ENCODE measurements at places on chromosomes 2 and 18. TPM values are rescaled to one million over a fixed set of nuclear protein-coding genes. Genes with fewer than 3 reads are reported as not detected.

DNA sequence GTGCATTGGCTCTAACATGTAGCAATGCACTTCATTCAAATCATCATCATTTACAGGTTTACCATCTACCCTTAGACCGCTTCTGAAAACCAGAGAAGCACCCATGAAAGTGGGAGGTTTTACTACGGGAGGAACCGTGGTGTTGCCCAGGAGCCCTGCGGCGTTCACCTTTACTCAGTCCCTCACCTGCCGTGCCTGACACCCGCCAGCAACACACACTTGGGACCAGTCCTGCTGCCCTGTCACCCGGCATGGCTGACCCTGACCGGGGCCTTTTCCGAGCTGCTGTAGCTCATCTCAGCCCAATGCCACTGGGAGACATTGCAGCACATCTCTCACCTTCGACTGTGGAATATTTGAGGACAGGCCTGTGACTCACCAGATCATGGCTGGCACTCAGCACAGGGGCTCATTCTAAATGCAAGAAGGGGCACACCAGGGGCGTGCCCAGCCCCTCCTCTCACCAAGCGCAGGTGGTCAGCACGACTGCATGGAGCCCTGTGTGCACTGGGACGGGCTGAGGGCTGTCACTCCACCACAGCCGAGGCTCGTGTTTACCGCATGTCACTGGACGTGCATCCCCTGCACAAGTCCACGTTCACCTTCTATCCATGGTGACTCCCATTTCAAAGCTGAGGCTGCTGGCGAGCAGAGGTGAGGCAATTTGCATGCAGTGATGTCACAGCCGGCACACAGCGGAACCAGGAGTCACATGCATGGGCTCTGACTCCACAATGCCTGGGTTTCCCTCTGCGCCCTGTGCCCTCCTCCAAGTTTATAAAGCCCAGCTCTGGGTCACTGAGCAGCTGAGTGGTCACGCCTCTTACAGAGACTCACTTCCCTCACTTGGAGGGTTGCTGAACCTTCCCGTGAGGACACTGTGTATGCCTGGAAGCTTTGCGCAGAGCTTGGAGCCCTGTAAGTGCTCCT lies 76.7 kb upstream of the SNTG2 start:
- H3K27ac ChIP-seq = no peak overlapping the region
- no peak overlapping the region for H3K4me3 ChIP-seq
- no peaks in the 10 kb centered on the region for H3K4me1 ChIP-seq
- H3K27me3 ChIP-seq = peaks cover 5% of the 10 kb centered on the region
- DNase-seq = no peak
- H3K36me3 ChIP-seq = no peaks in the 10 kb centered on the region

DNA sequence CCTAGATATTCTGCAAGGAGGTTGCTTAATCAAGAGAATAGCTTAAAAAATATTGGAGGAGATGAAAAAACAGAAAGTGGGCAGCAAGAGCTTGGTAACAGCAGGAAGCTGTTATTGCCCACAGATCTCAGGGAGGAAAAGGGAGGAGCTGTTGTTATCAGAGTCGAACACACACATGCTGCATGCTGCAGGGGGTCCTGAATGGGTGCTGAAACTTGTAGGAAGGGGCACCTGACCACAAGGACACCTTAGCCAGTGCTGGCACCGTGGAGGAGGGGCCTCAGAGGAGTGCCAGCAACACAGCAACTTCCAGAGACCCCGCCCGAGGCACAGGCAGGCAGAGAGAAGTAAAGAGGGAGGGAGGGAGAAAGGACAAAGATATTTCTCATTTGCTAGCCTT lies 332.9 kb downstream of the SOCS6 start:
- peaks cover 48% of the 10 kb centered on the region for H3K4me1 ChIP-seq
- no peaks in the 10 kb centered on the region for H3K36me3 ChIP-seq
- no peaks in the 10 kb centered on the region for H3K27me3 ChIP-seq
- peak overlapping the region; percentile 90 for H3K27ac ChIP-seq

- no peaks in the 10 kb centered on the region for H3K27me3 ChIP-seq
- H3K4me3 ChIP-seq = peak overlapping the region; percentile 67
- DNase-seq = peak; percentile 52
- peaks cover 68% of the 10 kb centered on the region for H3K4me1 ChIP-seq
- peaks cover 51% of the 10 kb centered on the region for H3K36me3 ChIP-seq
- peak overlapping the region; percentile 75 for H3K27ac ChIP-seq
These were observed 135.8 kb downstream of the IKZF2 start for GRCh38 chr2:213015387-213016165.

DNA sequence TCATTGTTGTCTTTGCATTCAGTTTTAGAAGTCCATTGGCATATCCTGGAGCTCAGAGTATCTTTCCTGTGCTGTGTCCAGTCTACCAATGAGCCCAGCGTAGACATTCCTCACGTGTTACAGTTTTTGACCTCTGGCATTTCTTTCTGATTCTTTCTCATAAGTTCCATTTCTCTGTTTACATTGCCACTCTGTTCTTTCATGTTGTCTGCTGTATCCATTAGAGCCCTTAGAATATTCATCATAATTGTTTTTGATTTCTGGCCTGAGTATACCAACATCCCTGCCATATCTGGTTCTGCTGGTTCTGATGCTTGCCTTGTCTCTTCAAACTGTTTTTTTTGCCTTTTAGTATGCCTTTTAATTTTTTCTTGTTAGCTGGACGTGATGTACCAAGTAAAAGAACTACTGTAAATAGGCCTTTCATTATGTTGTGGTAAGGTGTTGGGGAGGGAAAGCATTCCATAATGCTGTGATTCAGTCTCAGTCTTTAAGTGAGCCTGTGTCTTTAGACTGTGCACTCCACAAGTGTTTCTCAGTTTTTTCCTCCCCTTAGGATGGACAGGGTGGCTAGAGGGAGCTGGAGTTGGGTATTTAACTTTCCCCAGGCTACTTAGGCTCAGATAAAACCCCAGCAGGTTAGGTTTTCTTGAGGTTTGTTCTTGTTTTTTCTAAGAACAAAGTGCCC lies 35.6 kb downstream of the CEP192 start:
- peaks cover 2% of the 10 kb centered on the region for H3K27me3 ChIP-seq
- peaks cover 8% of the 10 kb centered on the region for H3K4me1 ChIP-seq
- peaks cover 39% of the 10 kb centered on the region for H3K36me3 ChIP-seq

- no peak overlapping the region for H3K4me3 ChIP-seq
- H3K27ac ChIP-seq = no peak overlapping the region
- peaks cover 31% of the 10 kb centered on the region for H3K36me3 ChIP-seq
- H3K27me3 ChIP-seq = peaks cover 3% of the 10 kb centered on the region
- peaks cover 49% of the 10 kb centered on the region for H3K4me1 ChIP-seq
- DNase-seq = no peak
These were observed 31.0 kb downstream of the GYPC start for GRCh38 chr2:126686841-126687485.

DNA sequence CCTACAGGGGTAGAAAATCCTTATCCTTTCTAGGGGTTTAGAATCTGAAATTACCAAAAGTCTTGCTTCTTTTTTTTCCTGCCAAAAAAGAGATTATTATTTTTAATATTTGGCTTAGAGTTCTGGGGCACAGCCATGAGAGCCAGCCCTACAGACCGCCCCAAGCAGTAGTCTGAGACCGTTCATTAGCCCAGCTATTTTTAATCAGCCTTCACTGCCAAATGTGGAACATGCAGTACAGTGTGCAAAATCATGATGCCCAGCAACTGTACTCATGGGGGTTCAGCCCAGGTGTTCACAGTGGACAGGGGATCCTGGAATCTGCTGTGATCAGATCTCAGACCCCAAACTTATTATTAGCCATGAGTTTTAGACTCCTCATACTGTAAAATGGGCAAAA lies 60.4 kb downstream of the GRB14 start:
- no peaks in the 10 kb centered on the region for H3K4me1 ChIP-seq
- no peaks in the 10 kb centered on the region for H3K36me3 ChIP-seq
- H3K27ac ChIP-seq = no peak overlapping the region
- no peak overlapping the region for H3K4me3 ChIP-seq
- peaks cover 3% of the 10 kb centered on the region for H3K27me3 ChIP-seq

DNA sequence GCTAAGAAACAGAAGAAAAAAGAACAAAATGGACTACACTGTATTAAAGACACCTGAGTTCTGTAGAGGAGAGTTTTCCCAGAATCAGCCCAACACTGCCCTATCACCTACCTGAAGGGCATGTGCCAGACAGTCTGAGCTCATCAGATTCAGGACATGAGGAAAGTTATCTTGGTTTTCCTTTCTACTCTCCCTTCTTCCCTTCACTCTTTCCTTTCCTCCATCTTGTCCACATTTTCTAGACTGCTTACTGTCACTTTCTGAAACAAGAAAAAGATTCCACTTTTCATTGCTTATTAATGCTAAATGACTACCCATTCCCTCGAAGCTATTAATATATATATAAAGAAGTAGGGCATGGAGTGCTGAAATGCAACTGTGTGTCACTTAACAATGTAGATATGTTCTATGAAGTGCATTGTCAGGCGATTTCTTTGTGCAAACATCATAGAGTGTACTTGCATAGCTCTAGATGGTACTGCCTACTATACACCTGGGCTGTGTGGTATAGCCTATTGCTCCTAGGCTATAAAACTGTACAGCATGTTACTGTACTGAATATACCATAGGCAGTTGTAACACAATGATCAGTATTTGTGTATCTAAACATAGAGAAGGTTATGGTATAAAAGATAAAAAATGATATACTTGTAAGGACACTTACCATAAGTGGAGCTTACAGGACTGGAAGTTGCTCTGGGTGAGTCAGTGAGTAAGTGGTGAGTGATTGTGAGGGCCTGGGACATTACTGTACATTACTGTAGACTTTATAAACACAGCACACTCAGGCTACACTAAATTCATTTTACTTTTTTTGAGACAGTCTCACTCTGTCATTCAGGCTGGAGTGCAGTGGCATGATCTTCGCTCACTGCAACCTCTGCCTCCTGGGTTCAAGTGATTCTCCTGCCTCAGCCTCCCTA lies 145.5 kb upstream of the ITGA6 start:
- H3K4me1 ChIP-seq = no peaks in the 10 kb centered on the region
- no peak overlapping the region for H3K27ac ChIP-seq
- H3K27me3 ChIP-seq = peaks cover 5% of the 10 kb centered on the region
- no peak for DNase-seq
- H3K4me3 ChIP-seq = no peak overlapping the region

- no peak overlapping the region for H3K27ac ChIP-seq
- H3K4me3 ChIP-seq = no peak overlapping the region
- DNase-seq = no peak
- no peaks in the 10 kb centered on the region for H3K4me1 ChIP-seq
- no peaks in the 10 kb centered on the region for H3K36me3 ChIP-seq
These were observed 221.7 kb upstream of the SH3BP4 start for GRCh38 chr2:234730066-234730640.

DNA sequence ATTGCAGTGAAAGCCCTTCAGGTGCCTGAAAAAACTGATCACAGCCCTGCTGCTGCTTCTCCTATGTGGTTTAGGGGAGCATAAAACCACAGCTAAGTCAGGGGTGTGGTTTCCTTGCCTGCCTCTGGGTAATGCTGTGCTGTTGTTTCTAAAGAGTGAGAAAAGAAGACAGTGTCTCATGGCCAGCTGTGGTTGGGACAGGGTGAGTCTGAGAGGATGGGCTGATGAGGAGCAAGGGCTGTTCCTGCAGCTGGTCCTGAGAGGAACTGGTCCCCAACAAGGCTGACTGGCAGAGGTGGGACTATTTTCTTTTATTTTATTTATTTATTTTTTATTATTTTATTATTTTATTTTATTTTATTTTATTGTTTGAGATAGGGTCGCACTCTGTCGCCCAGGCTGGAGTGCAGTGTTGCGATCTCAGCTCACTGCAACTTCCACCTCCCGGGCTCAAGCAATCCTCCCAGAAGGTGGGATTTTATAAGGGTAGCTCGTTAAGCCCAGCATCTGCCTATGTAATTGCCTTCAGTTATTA lies 236.7 kb downstream of the FHOD3 start:
- peaks cover 18% of the 10 kb centered on the region for H3K4me1 ChIP-seq
- no peak overlapping the region for H3K27ac ChIP-seq
- no peak for DNase-seq
- H3K36me3 ChIP-seq = no peaks in the 10 kb centered on the region
- H3K4me3 ChIP-seq = peak overlapping the region; percentile 2

- peaks cover 1% of the 10 kb centered on the region for H3K27me3 ChIP-seq
- no peaks in the 10 kb centered on the region for H3K36me3 ChIP-seq
- no peaks in the 10 kb centered on the region for H3K4me1 ChIP-seq
These were observed 467.4 kb upstream of the FANCL start for GRCh38 chr2:58708565-58708964.

DNA sequence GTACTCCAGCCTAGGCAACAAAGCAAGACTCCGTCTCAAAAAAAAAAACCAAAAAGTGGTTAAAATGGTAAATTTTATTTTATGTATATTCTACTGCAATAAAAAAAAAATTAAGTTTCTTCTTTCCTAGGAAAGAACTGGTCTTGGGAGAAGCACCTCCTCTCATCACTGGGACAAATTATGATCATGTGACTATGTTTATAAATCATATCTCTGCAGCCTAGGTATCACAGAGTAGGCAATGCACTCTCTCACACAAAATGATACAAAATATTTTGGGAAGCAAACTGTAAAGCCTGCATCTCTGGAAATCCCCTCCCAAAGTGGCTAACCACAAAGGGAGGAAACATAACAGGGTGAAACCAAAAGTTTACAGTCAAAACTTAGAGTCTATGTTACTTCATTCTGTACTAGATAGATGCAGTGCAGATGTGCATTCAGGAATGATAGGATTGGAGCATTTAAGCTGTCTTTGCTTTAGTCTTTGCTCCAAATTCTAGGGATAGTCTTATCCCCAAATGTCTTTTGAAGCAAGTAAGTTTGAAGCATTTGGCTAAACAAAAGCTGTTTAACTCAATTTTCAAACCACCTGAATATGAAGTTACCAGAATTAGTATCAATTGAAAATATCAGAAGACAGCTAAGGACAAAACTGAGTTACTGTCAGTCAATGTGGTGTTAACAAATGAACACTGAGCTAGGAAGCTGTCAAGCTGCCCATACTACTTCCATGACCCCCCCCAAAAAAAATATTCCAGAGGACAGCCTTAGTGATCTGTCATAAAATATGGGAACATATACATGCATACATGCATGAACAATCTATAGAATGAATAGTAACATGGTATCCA lies 21.1 kb upstream of the MALT1 start:
- no peaks in the 10 kb centered on the region for H3K36me3 ChIP-seq
- DNase-seq = peak; percentile 15
- no peaks in the 10 kb centered on the region for H3K27me3 ChIP-seq

DNA sequence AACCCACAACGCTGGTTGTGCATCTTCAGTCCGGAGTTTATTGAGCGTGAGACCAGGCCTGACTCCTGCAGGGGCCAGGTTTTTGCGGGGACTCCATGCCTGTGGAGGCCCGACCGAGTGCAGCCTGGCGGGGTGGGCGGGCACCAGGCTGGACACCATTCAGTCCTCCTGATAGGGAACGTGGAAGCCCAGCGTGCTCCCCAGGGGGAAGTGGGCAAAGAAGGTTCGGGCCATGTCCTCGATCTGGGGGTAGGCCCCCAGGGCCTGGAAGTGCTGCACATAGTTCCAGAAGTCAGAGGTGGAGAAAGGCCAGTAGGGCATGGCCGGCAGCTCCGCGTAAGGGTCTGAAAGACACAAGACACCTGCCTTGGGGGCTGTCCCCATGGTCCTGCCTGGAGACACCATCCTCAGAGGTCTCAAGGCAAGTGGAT lies 1.4 kb downstream of the OTOS start:
- H3K4me1 ChIP-seq = peaks cover 24% of the 10 kb centered on the region
- H3K4me3 ChIP-seq = no peak overlapping the region
- H3K27ac ChIP-seq = no peak overlapping the region
- DNase-seq = no peak

TMEM163 gene
- polyA plus RNA-seq = 5.2 TPM

SNTG2 gene
- not detected for polyA plus RNA-seq

C2orf69 gene
- 7.6 TPM for polyA plus RNA-seq

INO80C gene
- polyA plus RNA-seq = 12.7 TPM

Measured in immature natural killer cell (primary cell).